Naive B cell (primary cell): ENCODE measurements at places on chromosomes 1 and 21.

GRCh38 chr1:18726368-18726767 lies 95.7 kb downstream of the PAX7 start:
- DNase-seq, result no peak

- DNase-seq, result no peak
Observed at GRCh38 chr1:185432948-185433347, 115.9 kb upstream of the IVNS1ABP start.

DNA sequence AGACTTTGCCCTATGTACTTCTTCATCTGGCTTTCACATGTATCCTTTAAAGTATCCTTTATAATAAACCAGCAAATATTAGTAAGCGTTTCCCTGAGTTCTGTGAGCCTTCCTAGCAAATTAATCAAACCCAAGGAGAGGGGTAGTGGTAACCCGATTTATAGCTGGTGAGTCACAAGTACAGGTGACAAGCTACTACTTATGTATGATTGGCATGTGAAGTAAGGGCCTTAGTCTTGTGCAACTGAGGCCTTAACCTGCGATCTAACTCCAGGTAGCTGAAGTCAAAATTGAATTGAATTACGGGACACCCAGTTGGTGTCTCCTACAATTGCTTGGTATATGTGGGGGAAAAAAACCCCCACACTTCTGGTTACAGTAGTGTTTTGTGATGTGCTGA lies 26.0 kb downstream of the SLC16A1 start:
- DNase-seq, result no peak

- no peak for DNase-seq
Observed at GRCh38 chr1:161994175-161994668, 29.4 kb downstream of the OLFML2B start.

DNA sequence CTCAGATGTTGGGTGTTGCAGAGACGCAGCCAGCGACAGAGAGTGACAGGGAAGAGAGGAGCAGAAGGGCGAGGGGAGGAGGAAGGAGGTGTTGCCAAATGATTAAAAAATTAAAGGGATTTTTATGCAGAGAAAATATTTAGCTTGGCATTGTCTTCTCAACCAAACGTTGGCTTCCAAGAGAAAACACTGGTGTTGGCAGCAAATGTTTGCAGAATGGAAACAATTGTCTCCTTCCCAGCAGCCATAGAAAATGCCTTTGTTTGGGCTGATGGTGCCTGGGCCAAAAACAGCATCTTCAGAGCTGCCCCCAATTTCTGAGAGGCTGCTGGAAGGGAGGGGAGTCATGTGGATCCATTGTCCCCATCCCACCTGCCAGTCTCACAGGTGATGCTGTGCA lies 29.7 kb upstream of the GRIK3 start:
- no peak for DNase-seq
